ENCODE measurements at places on chromosomes 7 and 10.

DNA sequence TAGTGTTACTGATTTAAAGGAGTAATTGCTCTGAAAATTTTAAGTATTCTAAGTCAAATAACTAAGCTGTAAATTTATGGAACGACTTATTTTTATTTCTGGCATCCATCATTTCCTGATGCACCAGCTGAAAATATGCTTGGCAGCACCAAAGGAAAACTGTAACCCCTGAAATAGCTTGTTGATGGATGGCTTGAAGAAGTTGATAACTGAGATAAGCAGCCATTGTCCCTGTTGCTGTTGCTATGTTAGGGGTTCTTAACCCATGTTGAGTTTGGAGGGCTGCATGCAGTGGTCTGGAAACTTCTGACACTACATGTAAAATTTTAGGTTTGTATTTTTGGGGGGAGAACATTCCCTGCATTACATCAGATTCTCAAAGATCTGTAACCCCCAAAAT, 30.6 kb downstream of the RPA3 start:
- DNase-seq = no peak

- no peak for DNase-seq
Observed at GRCh38 chr10:57142925-57143576, 782.0 kb upstream of the ZWINT start.

DNA sequence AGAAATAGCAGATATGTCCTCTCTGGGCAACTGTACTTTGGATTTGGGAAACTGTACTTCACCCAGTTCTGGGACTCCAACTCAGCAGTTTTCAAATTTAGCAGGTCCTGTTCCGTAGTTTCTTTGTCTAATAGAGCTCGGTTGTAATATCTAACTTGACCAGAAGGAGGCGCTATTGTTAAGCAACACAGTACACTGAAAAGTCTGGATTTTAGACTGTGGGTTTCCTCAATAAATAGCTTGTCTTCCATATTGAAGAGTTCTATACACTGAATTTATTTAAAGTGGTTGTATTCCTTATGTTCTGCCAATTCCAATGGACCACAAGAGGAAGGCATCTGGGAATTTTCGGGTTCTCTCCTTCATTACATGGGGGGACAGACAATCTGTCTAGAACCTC, 39.8 kb downstream of the ELFN1 start:
- DNase-seq = peak; percentile 25

DNA sequence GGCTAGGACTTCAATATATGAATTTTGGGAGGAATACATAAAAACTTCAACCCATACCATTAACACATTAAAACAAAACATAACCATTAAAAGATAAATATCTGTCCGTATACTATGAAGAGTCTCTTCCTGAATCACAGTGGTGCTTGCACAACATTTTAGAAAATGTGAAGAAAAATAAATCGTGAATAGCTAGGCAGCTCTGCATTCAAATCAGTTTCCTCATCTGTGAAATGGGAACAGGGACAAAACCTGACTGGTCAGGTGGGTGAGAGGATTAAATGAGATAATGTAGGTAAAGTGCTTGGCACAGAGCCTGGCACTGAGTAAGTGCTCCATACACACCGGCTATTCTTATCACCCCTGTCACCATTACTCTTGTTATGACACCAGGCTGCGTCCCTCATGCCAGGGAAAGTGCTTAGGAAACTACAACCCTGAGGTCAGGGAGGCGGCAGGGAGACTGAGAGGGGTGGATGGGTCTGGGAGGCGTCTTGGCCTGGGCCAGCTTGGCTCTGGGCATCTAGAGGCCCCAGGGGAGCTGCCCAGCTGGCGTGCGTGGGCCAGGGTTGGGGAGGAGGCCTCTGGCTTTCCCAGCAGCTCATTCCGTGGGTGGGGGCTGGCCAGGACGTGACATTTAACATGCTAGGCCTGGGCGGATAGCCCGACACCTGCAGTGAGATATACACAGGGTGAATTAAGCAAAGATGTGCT, 78.3 kb downstream of the SH3PXD2A start:
- no peak for DNase-seq

DNA sequence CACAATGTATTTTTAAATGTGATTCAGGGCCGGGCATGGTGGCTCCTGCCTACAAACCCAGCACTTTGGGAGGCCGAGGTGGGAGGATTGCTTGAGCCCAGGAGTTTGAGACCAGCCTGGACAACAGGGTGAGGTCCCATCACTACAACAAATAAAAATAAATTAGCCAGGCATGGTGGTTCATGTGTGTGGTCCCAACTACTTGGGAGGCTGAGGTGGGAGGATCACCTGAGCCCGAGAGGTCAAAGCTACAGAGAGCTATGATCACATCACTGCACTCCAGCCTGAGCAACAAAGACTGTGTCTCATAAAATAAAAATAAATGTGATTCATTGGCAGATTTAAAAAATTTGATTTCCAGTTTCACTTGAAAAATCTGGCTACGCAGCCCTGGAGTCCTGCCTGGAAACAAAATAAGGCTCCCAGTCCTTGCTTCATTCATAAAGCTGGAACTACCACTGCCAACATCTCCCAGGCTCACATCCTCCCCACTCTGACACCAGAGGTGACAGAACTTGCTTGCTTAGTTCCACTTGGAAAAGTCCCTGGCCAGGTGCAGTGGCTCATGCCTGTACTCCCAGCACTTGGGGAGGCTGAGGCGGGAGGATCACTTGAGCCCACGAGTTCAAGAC, 27.9 kb upstream of the SLC35G1 start:
- DNase-seq = no peak

DNA sequence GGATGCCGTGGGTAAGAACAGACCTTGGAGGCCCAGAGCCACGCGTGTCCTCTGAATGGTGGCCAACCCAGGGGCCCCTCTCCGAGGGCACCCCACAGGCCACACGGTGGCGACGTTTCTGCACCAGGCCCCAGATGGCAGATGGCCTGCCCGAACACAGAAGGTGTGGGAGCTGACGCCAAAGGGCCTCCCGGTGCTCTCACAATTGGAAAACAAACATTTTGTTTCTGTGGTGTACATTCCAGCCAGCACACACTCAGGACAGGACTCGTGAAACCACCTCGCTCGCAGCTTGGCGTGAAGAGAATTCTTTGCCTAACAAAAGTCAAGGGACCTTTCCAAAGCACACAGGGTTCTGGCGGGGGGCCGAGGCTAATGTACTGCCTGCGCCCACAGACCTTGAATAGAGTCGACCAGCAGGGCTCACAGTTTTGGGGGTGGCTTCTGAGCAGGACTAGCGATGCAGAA, 112.1 kb downstream of the FAM53B start:
- peak; percentile 31 for DNase-seq

- DNase-seq = peak; percentile 77
Observed at GRCh38 chr10:4902571-4903011, 60.6 kb upstream of the AKR1C1 start.

- DNase-seq = no peak
Observed at GRCh38 chr7:125529249-125529648, 599.6 kb upstream of the POT1 start.

- DNase-seq = peak; percentile 99
Observed at GRCh38 chr10:73965890-73966768, 31.8 kb upstream of the VCL start.

DNA sequence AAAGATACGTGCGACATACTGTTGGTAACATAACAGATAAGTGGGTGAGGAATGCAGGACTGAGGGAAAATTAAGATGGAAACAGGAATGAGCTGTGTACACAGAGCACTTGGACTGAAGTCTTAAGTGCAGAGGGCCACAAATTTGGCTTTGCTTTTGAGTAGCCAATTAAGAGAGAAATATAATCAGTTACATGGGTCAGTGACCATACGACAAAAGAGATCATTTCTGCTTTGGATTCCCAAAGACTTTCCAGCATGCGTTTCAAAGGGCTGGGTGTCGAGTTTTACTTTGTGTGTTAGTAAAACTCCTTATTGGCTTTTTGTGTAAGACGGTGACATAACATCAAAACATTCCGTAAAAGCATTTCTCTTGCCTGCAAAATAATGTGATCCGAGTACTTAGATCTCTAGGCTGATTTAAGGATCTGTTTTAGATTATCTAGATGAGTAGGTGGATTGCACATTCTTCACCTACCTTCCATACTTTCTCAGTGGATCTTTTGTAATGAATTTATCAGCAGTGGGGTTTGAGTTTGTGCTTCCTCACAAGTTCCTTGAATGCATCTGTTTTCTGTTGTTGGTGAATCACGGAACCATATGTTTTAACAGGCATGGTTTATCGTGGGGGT, 7.5 kb downstream of the RABGEF1 start:
- peak; percentile 29 for DNase-seq

DNA sequence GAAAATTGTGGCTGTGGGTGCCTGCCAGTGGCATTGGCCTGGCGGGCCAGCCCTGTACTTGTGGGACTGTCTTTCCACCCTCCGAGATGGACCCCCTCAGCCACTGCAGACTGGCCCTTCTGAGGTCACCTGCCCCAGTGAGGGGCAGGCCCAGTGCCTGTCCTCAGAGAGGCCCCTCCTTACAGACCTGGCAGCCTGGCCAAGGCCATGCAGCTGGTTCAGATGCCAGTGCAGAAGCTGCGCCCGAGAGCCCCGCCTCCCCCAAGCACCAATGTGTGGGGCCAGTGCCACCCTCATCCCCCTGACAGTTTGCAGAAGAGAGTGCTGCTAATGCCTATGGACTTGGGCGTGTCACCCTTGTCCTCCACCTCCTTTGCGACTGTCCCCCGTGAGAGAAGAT, 10.0 kb downstream of the ZNF316 start:
- no peak for DNase-seq

DNA sequence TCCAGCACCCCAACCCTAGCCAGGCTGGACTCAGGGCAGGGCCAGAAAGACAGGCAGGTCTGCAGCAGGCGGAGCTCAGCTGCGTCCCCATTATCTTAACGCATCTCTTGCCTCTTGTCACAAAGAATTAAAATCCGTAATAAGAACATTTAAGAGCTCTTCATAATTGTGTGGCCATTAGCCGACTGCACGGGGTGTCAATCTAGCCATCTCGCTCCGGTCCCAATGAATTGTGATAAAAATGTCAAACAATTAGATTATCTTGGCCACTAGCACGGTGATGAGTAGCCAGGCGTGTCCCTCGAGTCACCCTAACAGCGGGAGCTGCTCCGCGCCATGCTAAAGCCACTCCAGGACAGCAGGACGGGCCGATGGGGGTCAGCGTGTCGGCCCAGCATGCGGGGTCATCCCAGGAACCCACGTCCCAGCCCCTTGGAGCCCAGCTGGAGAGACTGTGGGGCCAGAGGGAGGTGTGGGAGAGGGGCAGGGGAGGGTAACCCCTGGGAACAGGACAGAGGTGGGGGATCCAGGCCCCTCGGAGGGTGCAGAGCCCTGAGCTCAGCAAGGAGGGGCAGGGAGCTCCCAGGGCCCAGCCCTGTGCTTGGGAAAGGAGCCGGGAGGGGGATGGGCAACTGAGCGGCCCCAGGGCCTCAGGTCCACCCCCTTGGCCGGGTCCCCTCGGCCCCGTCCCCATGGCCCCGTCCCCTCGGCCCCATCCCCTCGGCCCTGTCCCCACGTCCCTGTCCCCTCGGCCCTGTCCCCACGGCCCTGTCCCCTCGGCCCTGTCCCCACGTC, 17.7 kb upstream of the NKX6-2 start:
- DNase-seq = no peak

GRCh38 chr10:63206576-63206975, 73.4 kb downstream of the NRBF2 start:
- DNase-seq = peak; percentile 39

DNA sequence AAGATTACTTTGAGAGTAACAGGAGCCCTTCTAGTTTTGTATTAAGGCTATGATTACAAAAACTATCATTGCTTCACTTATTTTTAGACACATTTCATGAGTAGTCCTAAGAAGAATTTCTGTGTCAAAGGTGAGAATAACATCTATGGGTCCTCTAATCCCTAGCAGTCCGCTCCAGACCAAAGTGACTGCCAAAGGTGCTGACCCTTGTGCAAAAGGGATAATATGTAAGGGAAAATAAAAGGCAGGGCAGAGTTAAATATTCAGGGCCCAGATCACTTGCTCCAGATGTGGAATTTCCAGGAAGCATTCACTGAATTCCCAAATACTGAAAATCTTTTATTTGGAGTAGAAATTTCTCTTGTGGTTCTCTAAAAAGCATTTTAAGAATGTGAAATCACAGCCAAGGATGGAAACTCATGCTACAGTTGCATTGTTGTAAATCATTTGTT, 29.3 kb downstream of the RHOBTB1 start:
- DNase-seq = peak; percentile 83

GRCh38 chr10:110764793-110765512, 106.8 kb upstream of the PDCD4 start:
- no peak for DNase-seq

DNA sequence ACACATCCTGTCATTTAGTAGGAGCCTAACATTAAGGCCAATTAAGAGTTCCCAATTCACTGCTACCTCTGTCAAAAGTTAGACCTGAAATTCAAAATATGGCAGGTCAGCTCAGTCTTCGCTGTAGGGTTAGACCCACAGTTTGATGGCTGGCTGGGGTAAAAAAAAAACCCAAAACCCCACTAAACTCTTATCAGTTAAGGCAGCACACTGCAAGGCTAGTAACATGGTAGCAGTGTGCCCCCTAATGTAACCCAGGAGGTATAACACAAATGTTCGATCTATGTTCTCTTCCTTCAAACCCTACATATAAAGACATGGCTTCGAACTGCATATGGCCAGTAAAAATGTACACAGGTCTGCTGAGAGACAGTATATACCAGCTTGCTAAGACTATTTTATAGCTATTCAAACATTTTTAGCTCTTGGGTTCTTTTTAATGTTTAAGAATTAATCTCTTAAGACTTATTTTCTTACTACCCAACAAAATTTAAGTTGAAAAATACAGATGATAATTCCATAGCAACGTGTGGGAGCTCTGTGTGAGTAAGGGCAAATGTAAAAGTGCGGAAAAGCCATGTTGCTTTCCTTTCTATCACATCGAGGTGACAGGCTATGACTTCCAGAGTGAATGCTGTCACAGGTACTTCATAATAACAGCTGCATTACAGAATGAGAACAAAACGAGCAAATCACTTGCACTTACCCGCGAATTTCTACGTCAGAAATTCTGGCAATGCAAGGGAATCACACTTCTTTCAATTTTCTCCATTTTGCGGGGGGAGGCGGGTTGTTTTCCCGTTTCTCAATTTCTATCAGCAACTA, 168.4 kb upstream of the IMMP2L start:
- DNase-seq = peak; percentile 58

- no peak for DNase-seq
Observed at GRCh38 chr7:84043661-84044191, 150.9 kb downstream of the SEMA3A start.

- DNase-seq = no peak
Observed at GRCh38 chr7:158702944-158703343, 1.7 kb downstream of the NCAPG2 start.

All from cardiac fibroblast (primary cell).